ENCODE measurements at places on chromosomes 2 and 18.

DNA sequence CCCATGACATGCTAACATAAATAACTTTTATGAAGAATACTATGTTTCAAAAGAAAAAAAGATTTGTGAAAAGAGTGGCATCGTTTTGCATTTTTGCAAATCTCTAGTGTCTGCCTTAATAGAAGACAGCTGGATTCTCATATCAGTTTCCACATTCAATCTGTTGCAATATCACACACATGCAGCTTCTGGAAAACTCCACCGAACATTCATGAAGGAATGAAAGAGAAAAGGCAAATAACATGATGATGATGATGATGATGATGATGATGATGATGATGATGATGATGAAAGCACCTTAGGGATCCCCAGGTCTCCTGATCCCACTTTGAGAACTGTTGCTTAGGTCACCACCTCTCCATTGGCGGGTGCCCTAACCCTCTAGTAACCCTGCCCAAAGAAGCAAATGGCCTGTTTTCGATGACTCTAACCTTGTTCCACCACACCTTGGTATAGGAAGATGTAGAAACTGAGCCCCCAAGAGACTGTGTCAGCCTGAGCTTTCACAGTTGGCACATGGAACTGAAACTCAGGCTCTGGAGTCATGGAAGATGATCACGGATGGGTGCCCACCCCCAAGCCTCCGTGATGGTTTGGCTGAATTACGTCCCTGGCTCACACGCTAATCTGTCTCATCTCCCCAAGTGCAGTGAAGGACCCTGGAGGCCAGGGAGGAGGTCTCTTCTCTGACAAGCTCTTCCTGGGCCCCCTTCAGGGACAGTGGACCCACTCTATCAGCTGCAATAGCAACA is 80.1 kb upstream of the SMAD7 start:
- DNase-seq: no peak

DNA sequence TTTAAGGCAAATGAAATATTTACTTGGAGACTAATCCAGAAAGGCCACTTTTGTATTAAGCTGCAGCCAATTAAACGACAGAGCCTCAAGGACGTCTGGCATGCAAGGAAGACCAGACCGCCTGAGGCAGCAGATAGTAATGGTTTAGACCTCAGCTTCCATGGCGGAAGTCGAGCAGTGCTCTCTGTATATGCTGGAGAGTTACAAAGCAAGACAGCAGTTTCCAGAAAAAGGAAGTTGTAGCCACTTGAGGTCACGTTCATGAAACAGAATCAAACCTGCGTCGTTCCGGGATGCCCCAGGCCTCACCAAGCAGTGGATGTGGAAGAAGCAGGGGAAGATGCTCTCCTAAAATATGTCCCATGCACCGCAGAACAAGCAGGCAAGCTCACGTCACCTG is 142.0 kb downstream of the PTGR3 start:
- no peak for DNase-seq

DNA sequence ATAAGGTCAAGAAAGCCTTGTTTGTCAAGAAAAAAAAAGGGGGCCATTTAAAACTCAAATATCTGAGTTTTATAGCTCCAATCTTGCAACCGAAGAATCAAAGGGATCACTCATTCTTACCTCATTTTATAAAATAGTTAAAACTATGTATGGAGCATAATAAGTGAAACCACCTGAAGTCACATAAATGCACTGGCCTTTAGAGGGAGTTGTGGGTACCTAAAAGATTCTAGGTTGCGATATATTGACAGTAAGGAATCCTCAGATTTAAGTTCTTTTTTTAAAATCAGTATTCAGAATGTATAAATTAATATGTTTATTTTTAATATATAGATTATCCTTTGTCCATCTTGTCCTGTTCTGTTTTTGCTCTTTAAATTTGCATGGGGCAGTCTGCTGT is 3.4 kb downstream of the ARHGAP28 start:
- DNase-seq: no peak

- no peak for DNase-seq
Measured at GRCh38 chr2:234550056-234550455, 53.2 kb upstream of the ARL4C start.
